Progenitor cell of endocrine pancreas (in vitro differentiated cells): ENCODE measurements at places on chromosomes 3 and 15.
A peak's percentile ranks its signal among the peaks of the same experiment; 100 is the strongest.

- H3K27ac ChIP-seq, result no peak overlapping the region
- no peaks in the 10 kb centered on the region for H3K36me3 ChIP-seq
- H3K4me1 ChIP-seq, result no peaks in the 10 kb centered on the region
- H3K4me3 ChIP-seq, result no peak overlapping the region
Measured at GRCh38 chr3:11053926-11054503, 61.5 kb downstream of the SLC6A1 start.

DNA sequence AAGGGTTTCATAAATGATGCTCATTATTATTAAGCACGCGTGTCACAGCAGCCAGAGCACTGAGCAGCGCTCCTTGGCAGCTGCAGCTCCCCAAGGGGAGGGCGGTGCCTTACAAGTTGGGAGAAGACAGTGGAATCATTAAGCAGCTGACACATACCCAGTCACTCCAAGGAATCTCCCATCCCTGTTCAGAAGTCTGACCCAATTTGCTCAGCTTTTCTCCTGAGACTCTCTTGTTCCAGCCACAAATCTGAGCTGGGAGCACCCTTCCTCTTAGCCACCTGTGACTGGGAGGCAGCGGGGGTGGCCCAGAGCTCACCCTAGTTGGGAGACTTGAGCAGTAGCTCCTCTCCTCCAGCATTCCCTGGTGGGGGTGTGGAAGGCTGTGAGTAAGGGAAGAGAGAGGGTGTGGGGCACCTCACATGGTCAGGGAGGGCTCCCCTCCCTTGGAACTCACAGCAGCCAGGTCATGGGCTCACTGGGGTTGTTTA lies 64.3 kb downstream of the DUT start:
- no peaks in the 10 kb centered on the region for H3K4me1 ChIP-seq
- no peaks in the 10 kb centered on the region for H3K27me3 ChIP-seq
- H3K4me3 ChIP-seq, result no peak overlapping the region
- H3K27ac ChIP-seq, result no peak overlapping the region

DNA sequence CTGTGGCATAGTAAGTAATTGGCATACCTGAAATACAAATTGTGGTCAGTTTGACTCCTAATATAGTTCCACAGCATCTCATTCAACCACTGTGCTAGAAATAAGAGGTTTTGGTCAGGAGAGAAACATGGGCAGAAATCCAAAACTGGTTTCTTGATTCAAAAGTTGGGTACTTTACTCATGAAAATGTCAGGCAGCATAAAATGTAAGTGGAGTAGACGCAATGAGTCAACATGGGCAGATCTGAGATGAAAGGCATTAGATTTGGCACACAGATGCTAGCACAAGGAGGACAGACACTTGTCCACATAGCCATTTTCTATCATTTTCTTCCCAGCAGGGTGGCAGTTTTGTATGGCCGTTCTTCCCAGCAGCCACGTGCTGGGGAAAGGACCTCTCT lies 255.8 kb upstream of the CDIN1 start:
- no peaks in the 10 kb centered on the region for H3K27me3 ChIP-seq
- DNase-seq, result no peak
- H3K4me3 ChIP-seq, result no peak overlapping the region

DNA sequence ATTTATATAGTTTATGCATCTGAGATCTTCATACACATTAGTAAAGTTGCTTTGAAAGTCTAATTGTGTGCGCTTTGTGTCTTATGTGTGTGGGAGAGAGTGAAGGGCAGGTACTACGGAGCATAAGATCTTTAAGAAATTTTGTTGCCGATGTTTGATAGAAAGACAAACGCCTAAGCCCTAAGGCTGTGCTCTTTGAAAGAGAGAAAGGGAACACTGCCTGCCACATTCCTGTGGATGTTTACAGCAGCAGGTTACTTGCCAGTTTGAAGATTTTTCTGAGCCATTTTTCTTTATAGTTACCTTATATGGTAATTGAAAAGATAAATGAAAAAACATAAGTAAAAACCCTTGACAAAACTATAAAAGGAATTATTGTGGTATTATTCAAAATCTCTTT lies 17.0 kb downstream of the DTWD1 start:
- H3K36me3 ChIP-seq, result peaks cover 15% of the 10 kb centered on the region
- no peaks in the 10 kb centered on the region for H3K4me1 ChIP-seq
- H3K4me3 ChIP-seq, result no peak overlapping the region
- H3K27me3 ChIP-seq, result no peaks in the 10 kb centered on the region
- peak overlapping the region; percentile 26 for H3K27ac ChIP-seq
- DNase-seq, result no peak

- H3K27ac ChIP-seq, result no peak overlapping the region
- H3K4me3 ChIP-seq, result no peak overlapping the region
- peaks cover 5% of the 10 kb centered on the region for H3K4me1 ChIP-seq
- H3K36me3 ChIP-seq, result peaks cover 1% of the 10 kb centered on the region
- H3K27me3 ChIP-seq, result no peaks in the 10 kb centered on the region
Measured at GRCh38 chr3:185572183-185572582, 13.9 kb upstream of the SENP2 start.

DNA sequence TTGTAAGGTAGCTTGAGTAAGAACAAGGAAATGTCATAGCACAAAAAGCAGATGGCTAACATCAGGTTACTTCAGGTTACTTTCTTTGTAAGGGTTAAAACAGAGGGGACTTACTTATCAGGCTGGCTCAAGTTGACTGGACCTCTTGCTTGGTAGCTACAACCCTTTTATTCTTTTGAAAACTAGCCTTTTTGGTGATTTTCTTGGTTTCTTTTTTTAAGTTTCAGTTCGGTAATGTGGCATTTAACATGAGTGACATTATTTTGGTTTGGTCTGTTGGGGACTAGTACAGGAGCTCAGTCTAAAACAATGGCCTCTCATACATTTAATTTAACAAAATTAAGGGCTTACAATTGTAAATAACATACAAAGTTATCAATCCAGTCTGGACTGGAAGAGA lies 621.4 kb downstream of the OTOL1 start:
- no peaks in the 10 kb centered on the region for H3K36me3 ChIP-seq
- no peak overlapping the region for H3K27ac ChIP-seq
- no peak for DNase-seq
- H3K4me3 ChIP-seq, result no peak overlapping the region
- H3K4me1 ChIP-seq, result peaks cover 2% of the 10 kb centered on the region

DNA sequence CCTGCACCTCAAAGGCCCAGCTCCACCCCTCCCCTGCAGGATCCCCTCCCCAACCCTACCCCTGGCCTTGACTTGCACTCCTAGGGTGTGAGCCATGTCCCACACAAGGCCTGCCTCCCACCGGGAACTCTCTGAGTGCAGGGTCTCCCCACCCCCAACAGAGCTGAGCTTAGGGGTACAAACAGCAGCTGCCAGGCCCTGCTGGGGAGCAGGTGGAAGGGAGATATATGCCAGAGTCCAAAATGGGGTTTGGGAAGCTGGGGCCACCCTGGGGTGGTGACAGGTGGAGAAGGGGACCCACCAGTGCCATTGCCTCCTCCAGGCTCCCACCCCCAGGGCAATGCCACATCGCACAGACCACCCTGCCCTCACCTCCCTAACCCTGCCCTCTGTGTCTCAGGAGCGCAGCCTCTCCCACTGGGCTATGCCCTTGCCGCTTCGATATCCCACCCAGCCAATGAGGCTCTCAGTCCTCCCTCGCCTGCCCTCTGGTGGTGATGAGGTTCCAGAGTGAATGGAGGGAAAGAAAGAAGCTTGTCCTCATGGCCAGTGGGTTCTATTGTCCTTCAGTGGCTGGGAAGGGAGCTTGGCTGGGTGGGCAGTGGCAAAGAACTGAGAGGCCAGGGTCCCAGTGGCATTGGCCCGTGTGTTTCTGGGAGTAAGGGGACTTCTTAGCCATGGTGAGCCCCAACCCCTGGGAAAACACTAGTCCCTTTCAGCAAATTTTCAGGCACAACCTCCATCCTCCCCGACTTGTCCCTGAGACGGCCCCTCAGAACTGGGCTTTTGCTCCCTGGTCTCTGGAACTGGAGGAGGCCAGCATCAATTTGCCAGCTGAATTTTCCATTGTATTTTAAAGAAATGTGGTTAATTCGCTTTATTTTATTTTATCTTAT lies 46.8 kb downstream of the CYP11A1 start:
- no peak overlapping the region for H3K4me3 ChIP-seq
- peaks cover 5% of the 10 kb centered on the region for H3K4me1 ChIP-seq
- DNase-seq, result no peak
- peaks cover 18% of the 10 kb centered on the region for H3K27me3 ChIP-seq
- no peaks in the 10 kb centered on the region for H3K36me3 ChIP-seq
- H3K27ac ChIP-seq, result no peak overlapping the region

- no peaks in the 10 kb centered on the region for H3K4me1 ChIP-seq
- H3K27ac ChIP-seq, result no peak overlapping the region
- no peak overlapping the region for H3K4me3 ChIP-seq
- DNase-seq, result no peak
- no peaks in the 10 kb centered on the region for H3K36me3 ChIP-seq
Measured at GRCh38 chr3:13514639-13515435, 34.1 kb upstream of the FBLN2 start.
